DMS79 treated with DMSO at 0.1 percent for 48 hours (cell line): ENCODE measurements at places on chromosomes 2 and 18.

DNA sequence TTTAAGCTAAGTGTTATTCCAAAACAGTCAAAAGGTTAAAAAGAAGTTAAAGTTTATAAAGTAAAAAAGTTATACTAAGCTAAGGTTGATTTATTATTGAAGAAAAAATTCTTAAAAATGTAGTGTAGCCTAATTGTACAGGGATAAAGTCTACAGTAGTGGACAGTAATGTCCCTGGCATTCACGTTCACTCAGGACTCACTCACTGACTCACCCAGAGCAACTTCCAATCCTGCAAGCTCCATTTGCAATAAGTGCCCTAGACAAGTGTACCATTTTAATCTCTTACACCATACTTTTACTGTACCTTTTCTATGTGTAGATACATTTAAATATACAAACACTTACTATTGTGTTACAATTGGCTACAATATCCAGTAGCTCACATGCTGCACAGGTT is 86.1 kb downstream of the CACNB4 start:
- DNase-seq, result no peak

GRCh38 chr2:152542337-152542994 is 174.8 kb downstream of the PRPF40A start:
- no peak for DNase-seq

DNA sequence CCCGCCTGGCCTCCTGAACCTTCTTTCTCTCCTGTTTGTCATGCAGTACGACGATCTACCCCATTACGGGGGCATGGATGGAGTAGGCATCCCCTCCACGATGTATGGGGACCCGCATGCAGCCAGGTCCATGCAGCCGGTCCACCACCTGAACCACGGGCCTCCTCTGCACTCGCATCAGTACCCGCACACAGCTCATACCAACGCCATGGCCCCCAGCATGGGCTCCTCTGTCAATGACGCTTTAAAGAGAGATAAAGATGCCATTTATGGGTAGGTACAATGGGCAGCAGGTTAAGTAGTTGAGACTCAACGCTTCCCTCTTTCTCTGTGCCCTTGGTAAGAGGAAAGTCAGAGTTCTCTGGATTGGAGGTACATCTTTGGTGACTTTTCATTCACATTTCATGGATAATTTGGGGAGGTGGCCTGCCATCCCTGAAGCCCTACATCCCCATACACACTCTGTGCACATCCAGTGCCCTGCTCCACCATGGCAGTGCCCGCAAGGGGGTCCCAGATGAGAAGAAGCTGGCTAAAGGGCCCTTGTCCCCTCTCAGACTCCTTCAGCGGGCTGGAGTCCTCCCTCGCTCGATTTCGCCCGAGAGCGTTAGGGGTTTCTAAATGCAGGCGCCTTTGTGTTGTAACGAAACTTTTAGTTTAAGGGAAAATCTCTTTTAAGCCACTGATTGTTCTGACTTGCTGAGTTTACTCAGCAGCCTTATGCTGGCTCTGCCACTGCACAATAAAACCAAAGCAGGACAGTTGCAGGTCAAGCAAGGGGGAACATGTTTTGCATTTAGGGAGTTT is 3.0 kb downstream of the MEIS1 start:
- peak; percentile 29 for DNase-seq

- DNase-seq, result no peak
Observed at GRCh38 chr2:8244639-8245038, 437.2 kb upstream of the ID2 start.

DNA sequence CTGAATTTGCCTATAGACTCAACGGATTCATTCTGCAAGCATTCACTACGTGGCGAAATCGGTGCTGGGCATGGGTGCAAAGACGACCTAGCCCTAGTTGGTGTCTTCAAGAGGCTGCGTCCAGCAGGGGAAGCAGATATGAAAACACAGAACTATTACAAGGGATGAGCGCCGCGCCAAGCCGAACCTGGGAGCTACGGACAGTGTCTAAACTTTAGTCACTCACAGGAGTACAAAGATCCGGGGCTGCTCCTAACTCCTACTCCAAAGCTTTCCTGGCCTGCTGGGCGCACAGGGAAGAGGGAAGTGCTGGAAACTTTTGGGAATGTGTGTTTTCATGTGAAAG is 732 bp upstream of the ANXA4 start:
- DNase-seq, result no peak

DNA sequence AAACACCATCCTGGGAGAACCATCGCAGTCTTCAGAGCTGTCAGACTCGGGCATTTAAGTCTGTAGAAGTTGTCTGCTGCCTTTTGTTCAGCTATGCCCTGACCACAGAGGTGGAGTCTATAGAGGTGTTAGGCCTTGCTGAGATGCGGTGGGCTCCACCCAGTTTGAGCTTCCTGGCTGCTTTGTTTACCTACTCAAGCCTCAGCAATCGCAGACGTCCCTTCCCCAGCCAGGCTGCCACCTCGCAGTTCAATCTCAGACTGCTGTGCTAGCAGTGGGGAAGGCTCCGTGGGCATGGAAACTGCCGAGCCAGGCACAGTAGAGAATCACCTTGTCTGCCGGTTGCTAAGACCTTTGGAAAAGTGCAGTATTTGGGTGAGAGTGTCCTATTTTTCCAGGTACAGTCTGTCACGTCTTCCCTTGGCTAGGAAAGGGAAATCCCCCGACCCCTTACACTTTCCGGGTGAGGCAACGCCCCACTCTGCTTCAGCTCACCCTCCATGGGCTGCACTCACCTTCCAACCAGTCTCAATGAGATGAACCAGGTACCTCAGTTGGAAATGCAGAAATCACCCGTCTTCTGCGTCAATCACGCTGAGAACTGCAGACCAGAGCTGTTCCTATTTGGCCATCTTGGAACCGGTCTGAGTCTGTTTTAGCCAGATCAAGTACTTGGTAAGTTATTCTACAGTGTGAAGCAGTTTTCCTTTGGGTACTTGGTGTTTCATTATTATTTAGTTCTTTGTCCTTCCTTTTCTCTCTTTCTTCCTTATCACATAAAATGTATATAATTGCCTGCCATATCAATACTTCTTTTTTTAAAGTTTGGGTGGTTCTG is 71.5 kb downstream of the CDC42EP3 start:
- no peak for DNase-seq

DNA sequence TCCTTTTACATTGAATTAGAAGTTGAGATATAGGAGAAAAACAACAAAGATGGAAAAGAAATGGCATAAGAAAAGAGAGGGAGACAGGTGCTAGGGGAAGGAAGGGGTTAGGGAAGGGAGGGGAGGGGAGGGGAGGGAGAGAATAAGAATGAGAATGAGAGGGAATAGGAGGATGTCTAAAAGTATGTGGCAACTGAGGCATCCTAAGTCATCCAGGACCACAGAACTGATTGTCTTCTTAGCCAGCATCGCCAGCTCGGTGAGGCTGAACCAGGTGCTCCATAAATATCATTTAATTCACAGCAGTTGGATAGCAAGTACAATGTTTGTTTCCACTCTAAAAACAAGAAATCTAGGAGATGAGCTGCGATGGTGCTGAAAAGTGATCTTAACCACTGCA is 393.5 kb downstream of the TMEM182 start:
- DNase-seq, result no peak

- peak; percentile 44 for DNase-seq
Observed at GRCh38 chr2:173048897-173049661, 26.6 kb upstream of the MAP3K20 start.

DNA sequence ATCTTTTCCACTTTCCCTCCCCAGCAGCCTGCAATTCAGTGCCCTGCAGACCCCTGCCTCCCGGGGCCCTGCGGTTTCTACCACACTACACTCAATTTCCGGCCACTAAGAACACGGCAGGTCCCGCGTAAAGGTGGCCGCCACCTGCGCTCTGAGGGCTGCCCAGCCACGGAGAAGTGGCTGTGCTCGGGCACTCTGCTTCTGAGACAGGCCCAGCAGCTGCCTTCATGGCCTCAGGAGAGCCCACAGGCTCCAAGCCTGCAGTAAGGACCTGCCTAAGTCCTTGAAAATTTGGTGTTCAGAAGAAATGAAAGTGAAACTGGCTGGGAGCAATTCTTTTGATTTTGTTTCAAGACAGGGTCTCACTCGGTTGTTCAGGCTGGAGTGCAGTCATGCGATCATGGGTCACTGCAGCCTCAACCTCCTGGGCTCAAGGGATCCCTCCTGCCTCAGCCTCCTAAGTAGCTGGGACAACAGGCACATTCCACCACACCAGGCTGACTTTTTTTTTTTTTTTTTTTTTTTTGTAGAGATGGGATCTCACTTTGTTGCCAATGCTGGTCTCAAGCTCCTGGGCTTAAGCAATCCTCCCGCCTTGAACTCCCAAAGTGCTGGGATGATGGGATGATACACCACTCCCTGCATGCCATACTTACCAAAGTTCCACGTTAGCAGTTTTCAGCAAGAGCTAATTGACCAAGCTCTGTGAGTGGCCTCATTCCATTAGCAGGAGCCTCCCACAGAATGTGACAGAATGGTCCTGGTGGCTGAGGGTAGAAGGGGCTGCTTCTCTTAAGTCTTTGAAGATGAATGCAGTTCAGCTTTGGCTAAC is 14.6 kb upstream of the ALPP start:
- DNase-seq, result peak; percentile 46

- DNase-seq, result no peak
Observed at GRCh38 chr2:179569831-179570233, 291.6 kb downstream of the ZNF385B start.

- no peak for DNase-seq
Observed at GRCh38 chr2:68464651-68465050, 2.4 kb downstream of the FBXO48 start.

GRCh38 chr2:148888986-148889385 is 14.0 kb downstream of the KIF5C start:
- no peak for DNase-seq

DNA sequence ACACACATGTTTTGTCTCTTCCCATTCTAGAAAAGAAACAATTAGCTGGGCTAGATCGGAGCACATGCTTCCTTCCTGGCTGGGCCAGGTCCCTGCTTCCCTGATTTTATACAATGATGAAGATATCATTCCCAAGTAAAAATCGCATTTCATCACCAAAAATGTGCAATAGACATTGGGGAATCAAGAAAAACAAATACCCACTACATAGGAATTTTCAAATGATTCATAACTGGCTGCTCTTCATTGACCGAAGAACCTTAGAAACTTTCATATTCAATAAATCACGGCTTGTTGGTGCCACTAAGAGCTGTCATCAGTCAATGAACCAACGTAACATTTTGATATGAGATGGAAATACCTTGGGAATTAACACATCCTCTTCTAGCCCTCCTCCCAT is 373.6 kb upstream of the TRIB2 start:
- no peak for DNase-seq

DNA sequence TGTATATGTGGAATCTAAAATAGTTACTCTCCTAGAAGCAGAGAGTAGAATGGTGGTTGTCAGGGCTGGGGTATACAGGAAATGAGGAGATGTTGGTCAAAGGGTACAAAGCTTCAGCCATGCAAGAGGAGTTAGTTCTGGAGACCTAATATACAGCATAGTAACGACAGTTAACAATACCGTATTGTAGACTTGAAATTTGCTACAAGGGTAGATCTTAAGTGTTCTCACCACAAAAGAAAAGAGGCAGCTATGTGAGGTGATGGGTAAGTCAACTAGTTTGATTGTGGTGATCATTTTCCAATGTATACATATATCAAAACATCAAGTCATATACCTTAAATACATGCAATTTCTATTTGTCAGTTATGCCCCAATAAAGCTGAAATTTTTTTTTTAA is 98.2 kb upstream of the CYP1B1 start:
- DNase-seq, result no peak

GRCh38 chr2:108920-109809 is 62.9 kb upstream of the FAM110C start:
- no peak for DNase-seq

DNA sequence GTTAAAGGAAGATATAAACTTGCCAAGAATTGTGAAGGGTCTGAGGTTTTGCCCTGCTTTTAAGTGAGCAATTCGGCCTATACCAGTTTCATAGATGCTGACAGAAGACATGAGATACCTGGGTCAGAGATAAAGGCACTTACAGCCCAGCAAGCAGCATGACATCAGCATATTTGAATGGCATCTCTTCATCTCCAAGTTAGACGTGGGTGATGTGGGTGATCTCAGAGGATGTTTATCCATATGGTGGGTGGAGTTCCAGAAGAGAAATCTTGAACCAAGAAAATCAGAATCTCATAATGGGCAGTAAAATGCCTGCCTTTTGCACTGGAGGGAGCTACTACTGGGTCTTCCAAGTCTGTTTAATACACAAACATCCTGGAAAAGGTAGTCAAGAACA is 44.7 kb downstream of the GYPC start:
- DNase-seq, result no peak

DNA sequence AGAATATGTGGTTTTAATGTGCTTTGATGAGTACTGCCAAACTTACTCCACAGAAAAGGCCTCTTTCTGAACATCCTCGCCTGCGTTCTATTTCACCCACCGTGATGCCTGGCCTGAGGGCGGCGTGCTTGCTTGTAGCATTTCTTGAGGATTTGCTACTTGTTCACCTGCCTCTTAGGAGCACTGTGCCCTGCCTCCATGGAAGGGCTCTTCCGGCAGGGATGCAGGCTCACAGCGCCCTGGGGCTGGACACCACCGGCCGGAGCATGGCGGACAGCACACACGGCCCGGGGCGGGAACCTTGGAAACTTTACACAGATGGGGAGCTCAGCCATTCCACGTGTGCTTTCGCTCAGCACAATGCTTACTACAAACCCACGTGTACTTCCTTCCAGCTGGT is 37.1 kb downstream of the ANO7 start:
- DNase-seq, result no peak

DNA sequence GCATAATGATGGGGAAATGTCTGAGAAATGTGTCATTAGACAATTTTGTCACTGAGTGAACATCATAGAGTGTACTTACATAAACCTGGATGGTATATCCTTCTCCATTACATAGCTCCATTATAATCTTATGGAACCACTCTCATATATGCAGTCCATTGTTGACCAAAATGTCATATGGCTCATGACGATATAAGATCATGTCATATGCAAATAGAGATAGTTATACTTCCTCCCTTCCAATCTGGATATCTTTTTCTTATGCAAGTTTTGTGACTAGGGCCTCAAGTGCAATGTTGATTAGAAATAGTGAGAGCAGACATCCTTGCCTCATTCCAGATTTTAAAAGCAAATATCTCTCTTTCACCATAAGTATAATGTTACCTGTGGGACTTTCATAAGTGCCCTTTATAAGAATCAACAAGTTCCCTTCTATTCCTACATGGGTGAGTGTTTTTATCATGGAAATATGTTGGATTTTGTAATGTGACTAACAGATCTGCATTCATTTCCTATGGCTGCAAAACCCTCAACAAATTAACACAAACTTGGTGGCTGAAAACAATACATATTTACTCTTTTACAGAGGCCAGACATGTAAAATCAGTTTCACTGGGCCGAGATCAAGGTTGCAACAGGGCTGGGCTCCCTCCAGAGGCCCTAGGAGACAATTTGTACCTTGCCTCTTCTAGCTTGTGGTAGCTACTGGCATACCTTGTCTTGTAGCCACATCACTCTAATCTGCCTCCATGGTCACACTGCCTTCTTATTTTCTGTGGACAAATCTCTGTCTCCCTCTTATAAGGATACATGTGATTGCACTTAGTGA is 21.6 kb upstream of the SULT1C4 start:
- no peak for DNase-seq
